ENCODE measurements at places on chromosomes 1 and 21. TPM values are rescaled to one million over a fixed set of nuclear protein-coding genes. Genes with fewer than 3 reads are reported as not detected.

The OR10J5 gene
- total RNA-seq, result not detected

The GFI1 gene
- total RNA-seq, result 0.20 TPM

The CLIC6 gene
- 8.2 TPM for total RNA-seq

The BROX gene
- 26.2 TPM for total RNA-seq

The CFHR3 gene
- total RNA-seq, result not detected

The LMOD1 gene
- 17.4 TPM for total RNA-seq

DNA sequence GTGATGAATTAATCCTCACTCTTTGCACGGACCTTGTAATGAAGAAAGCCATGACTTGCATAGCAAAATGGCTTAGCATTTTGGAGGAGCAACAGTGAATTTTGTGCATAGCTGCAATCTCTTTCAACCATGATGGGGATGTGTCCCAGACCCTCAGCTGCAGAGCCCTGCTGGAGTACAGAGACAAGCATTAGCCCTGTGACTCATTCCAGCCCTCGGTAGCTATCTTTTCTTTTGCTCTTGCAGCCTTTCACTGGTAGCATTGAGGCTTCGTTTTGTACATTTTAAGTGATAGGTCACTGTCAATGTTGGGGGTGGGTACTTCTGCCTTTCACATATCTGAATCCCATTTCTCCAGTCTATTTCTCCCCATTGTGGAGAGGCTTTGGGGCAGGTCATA is 58.4 kb downstream of the SLC35F3 start:
- DNase-seq, result no peak

DNA sequence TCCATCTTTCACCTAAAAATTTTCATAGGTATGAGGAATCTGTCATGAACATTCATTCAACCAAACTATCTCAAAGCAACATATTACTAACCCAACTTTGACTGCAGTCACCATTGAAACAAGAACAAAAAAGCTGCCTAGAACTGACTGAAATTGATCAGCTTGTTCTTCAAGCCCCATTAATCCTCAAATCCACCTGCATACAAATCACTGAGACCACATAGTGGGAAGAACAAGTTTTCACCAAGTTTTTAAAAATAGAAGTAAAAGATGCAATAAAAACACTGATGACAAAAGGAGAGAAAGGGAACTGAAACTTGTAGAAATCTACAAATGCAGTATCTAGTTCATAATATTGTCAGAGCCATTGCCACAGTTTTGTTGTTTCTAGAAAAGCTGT is 6.1 kb downstream of the SORT1 start:
- DNase-seq, result no peak

- no peak for DNase-seq
Measured at GRCh38 chr1:227709451-227709850, 25.7 kb downstream of the JMJD4 start.

- peak; percentile 46 for DNase-seq
Measured at GRCh38 chr1:57422271-57423134, 1.4 kb downstream of the DAB1 start.

GRCh38 chr21:36693489-36694030 is 5.4 kb upstream of the SIM2 start:
- no peak for DNase-seq

GRCh38 chr1:2510366-2511155 is 15.8 kb downstream of the PANK4 start:
- DNase-seq, result no peak

- no peak for DNase-seq
Measured at GRCh38 chr1:40303790-40304189, 13.3 kb downstream of the COL9A2 start.

DNA sequence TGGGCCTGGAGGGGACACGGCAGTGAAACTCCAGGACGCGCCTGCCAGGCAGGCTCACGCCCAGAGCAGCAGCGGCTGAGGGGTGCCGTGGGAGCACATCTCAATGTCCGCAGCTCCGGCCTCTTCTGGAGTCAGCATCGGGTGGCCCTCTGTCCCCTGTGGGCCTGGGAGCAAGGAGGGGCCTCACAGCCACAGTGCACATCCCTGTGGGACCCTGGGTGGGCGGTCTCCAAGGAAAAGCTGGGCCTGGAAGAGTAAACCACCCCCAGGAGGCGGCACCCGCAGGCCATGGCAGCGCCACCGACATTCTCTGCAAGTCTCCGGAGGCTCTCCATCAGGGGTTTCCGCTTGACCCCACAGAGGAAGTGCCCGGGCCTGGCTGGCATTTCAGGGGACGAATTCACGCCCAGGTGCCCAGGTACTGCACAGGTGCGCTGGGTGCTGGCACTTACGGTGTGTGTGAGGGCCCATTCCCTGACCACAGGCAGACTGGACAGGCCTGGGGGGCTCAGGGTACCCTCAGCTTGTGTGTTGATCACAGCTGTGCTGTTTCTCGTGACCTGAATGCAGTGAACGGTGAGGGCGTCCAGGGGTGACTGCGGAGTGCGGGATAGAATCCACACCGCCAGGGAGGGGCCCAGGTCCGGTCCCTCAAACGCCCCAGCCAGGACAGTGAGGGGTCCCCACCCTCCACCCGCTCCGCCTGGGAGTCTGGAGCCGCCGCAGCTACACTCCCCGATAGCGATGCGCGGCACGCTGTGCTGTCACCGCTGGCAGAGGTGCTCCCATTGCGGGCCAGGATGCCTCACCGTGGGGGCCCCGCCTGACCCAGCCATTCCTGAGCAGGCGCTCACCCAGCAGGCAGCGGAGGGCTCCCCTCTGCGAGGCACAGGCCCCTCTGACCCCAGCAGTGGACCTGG is 16.6 kb upstream of the RNF223 start:
- DNase-seq, result no peak

DNA sequence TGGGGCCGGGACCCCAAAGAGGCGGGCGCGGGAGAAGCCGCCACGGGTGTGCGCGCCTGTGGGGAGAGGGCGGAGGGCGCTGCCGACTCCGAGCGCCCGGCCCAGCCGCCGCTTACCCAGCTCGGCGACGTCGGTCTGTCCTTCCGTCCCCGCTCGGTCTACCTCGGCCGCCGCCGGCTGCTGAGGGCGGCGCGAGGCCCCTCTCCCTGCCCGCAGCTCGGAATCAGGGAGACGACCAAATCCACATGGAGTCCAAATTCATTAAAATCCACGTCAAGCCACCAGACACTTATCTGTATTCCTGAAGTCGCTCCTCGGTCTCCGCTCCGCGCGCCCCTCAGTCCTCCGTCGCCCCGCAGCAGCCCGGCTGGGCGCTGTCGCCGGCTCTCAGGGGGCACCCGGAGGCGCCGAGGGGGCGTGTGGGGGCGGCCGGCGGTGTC is 637 bp downstream of the PLXNA2 start:
- no peak for DNase-seq

DNA sequence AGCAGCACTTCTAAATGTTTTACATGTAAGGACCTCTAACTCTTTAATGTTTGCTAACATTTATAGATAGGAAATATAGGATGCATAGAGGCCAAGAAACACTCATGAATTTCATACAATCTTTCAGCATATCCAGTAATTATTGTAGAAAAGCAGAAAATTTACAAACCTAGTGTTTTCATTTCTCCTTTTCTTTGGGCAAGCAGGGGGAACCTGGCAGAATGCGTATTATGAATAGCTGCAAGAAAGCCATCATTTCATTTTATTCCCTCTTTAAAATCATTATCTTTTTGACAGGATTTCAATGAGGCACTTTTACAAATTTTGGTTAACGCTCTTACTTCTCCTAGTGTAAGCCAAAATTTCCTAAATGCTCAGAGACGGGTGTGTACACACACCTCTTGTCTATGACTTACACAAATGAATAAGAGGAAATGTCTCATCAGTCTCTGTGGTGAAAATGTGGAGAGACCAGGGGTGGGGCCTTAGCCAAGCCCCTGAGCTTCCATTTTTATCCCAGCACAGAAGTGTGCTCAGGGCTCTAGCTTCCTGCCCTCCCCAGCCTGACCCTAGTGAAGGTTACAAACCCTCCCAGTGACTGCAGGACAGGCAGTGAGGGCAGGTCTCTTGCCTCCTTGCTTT is 91.6 kb downstream of the LRRC8C start:
- DNase-seq, result peak; percentile 23

DNA sequence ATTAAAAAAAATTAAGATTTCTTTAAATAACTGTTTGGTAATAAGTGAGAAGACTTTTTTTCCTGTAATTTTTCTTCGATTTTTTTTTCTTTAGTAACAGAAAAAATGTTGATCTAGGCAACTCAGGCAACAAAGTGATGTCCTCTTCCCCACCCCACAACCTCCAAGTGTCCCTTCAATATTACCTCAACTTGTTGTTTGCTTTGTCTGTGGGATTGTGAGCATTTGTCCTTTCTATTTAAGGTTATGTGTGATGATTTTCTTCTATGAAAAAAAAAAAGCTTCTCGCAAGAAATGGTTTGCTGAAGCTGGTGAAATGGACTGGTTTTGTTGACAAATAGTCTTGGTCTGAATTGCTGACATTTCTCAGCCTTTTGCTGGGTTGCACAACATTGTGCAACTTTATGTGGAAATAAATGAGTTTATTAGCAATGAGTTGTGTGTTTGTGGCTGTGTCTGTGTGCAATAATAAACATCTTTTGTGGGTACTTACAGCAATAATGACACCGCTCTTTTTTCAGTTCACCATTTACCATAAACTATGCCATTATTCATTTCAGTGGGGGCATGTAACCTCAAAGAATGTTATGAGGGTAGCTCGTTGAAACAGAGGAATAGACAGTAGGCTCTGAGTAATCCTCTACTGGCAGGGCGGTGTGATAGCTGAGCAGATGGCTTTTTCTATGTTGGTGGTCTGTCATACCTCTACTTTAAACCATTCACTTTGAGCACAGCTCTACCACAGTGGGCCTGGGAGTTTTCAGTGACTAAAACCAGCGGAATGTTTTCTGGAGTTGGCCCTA is 218.4 kb downstream of the HLX start:
- DNase-seq, result no peak

DNA sequence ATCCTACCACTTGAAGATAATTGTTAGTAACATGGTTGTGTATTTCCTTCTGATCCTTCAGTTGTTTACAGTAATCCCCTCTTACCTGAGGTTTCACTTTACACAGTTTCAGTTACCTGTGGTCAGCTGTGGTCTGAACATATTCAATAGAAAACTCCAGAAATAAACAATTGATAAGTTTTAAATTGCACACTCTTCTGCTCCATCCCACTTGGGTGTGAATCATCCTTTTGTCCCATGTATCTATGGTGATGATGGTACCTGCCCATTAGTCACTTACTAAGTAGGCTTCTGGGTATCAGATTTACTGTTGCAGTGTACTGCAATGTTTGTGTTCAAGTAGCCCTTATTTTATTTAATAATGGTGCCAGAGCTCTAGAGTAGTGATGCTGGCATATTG is 62.5 kb downstream of the OSBPL9 start:
- no peak for DNase-seq

- no peak for DNase-seq
Measured at GRCh38 chr21:38433471-38433870, 64.8 kb downstream of the ERG start.

- no peak for DNase-seq
Measured at GRCh38 chr1:24284156-24284471, 35.0 kb upstream of the GRHL3 start.

DNA sequence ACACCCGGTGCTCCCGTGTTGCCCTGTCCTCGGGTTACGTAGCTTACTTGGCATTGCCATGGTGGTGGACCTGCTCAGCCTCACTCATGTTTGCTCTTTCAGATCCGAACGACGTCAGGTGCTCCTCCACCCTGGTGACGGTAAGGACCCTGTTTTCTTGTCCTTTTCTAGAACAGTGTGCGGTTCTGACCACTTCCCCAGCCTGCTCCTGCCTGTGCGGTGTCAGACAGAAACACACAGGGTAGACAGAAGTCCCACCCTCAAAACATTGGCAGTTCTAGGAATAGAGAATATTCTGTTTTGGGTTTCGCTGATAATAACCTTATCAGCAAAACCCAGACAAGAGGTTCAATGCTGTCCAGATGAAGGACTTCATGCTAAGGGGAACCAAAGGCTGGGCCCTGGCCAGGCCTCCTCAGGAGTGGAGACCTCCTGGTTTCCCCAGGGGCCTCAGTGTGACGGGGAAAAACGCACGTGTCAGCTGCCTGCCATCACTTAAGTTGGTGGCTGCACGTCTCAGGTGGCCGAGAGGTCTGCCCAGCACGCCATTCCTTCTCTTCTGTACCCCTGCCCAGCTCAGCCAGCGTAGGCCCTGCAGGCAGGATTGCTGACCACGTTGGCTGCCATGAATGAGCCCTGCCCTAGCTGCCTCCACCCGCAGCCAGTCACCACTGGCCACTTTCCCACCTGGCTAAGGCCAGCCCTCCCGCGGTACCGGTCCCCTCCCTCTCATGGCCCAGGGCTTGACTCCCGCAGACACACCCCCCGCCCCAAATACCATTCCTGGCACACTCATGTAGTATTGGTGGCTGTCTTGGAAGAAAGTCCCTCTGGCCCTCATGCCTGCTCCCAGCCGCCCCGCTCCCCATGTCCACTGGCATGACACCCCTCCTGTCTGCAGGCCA is 33.6 kb downstream of the SLC37A1 start:
- no peak for DNase-seq

DNA sequence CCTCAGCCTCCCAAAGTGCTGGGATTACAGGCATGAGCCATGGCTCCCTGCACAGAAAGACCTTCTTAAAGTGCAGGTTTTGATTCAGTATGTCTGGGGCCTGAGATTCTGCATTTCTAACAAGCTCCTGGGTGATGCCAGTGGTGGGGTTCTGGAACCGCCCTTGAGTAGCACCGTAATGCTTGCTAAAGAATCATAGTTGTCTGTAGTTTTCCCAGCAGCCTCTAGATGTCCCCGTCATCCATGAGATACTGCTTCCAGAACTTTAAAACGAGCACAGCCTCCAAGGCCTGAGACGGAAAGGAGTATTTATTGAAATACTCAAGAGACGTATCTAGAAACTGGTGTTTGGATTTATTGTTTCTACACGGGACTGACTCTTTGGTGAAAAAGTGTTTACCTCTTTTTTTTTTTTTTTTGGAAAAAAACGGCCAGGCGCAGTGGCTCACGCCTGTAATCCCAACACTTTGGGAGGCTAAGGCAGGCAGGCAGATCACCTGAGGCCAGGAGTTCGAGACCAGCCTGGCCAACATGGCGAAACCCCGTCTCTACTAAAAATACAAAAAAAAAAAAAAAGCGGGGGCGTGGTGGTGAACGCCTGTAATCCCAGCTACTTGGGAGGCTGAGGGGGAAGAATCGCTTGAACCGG is 2.6 kb upstream of the TOR3A start:
- no peak for DNase-seq

DNA sequence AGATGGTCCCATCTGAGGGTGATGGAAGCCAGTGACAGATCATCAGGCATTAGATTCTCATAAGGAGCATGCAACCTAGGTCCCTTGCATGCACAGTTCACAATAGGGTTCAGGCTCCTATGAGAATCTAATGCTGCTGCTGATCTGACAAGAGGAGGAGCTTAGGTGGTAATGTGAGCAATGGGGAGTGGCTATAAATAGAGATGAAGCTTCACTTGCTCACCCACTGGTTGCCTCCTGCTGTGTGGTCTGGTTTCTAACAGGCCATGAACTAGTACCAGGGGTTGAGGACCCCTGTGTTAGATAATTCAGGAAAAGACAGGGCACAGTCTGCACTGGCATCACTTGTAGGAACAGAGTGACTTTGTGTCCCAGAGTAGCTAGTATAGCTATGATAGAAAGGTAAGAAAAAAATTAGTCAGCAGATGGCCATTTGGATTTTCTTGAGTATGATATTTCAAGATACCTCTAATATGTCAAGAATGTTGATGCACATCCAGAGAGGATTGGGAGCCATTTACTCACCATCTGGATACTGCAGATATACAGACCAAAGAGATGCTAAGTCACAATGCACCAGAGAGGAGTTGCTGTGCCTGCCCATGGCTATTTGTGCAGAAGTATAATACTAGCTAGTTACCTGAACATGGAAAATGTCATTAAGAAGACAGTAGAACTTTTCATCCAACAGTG is 53.6 kb downstream of the ADCY10 start:
- DNase-seq, result no peak

- DNase-seq, result no peak
Measured at GRCh38 chr1:221795380-221795779, 53.5 kb upstream of the DUSP10 start.

Data from psoas muscle (tissue), 8 donors.